ENCODE measurements at places on chromosomes 5 and 9. TPM values are rescaled to one million over a fixed set of nuclear protein-coding genes. Genes with fewer than 3 reads are reported as not detected.

GRCh38 chr5:142472306-142472951 is 147.6 kb upstream of the SPRY4 start:
- no peak for DNase-seq

- DNase-seq, result no peak
Measured at GRCh38 chr9:125527471-125528002, 179.5 kb downstream of the MAPKAP1 start.

- DNase-seq, result no peak
Measured at GRCh38 chr9:93061791-93062763, 3.6 kb downstream of the SUSD3 start.

DNA sequence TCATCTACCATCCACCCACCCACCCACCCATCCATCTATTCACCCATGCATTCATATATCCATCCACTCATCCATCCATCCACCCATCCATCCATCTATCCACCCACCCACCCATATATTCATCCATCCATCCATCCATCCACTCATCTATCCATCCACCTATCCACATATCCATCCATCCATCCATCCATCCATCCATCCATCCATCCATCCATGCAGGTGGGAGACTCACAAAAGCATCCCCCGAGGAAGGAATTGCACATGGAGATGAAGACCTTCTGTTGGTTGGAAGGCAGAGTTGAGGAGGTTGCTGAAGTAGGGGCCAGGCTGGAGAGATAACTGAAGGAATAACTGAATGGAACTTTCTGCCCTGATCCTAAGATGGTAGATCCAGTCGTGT is 126.9 kb downstream of the RGS3 start:
- no peak for DNase-seq

FOXD4L5 gene
- total RNA-seq, result not detected

DNA sequence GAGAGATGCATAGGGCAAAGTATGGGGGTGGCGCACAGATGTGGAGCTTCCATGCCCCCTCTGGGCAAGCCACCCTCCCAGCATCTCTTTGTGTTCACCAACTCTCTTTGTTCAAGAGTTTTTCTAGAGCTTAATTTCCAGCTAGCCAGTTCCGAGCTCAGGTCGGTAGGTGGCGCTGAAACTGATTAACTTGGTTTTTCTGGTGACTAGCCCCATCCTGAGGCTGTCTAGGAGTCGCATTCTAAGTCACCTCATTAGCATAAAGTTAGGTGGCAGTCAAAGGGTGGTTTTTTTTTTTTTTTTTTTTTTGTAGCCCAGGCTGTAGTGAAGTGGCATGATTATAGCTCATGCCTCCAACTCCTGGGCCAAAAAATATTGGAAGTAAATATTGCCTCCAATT is 476.4 kb downstream of the KDM4C start:
- peak; percentile 8 for DNase-seq

DNA sequence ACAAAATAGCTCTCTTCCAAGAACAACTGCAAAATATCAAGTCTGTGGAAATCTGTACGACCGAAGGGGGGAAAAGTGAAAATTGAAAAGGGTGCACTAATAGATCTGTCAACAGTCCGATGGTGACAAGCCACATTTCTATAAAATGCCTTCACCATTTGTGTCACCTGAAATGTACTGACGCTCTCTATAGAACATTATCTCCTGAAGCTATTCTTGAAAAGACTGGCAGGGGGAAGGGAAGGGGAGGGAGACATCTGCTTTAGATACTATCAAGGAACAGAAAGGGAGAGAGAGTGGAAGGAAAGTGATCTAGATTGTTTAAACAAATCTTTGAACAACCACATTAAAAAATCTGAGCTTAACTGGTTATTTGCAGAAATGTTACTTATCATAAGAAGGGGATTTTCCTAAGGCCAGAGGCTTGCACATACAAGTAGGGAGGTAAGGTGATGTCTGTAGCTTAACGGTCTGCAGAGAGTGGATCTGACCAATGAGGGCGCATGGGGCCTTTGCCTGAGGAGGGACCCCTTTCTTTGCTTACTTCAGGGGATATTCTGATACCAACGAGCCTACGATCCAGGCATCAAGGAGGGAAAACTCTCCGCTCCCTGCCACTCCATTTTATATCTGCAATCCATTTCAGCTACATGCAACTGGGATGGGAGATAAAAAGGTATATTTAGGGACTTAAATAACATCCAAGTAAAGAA is 92.1 kb downstream of the CRB2 start:
- no peak for DNase-seq

DNA sequence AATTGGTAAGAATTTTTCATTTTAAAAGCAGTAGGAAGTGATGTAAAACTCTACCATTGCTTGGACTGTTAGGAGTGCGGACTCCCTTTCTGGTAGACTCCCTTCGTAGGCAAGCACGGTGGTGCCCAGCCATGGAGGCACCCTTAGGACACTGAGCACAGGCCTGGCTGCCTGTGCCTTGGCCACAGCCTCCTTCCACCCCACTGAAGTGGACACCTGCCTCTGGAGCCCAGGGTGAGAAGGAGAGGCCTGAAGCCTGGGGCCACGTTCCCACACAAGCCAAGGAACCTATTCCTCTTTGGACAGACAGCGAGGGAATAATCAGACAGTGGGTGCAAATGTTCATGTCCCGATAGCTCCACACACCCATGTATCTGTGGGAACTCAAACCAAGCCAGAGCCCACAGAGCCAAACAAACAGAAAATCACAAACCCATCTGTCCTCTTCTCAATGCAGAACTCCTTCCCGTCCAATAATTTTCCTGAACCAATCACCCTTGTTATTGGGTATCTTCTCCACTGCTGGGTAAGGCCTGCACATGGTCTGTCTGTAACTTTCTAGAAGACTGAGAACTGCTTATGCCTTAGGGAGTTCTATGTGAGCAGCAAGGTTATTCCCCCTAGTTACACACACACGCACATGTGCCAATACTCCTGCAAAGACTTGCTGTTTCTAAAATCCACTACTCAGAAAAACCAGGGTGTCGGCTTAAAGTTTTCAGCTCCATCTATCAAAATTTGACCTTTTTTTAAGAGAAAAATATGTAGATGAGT is 45.2 kb downstream of the UBE2QL1 start:
- no peak for DNase-seq

DNA sequence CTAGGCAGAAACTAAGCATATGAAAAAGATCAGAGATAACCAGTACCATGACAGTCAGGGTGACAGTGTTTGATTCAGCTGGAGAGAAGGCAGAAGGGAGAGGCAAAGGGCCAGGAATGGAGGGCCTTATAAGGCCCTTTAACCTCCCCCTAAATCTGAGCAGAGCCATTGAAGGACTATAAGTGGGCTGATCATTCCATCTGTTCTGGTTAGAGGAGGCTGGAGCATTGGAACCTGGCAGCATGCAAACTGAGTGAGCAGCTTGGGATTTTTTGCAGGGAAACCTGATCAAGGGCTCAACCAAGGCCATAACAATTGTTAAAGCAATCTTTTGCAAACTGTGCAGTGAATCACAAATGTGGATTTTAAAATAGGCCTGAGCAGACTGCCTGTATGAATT is 174.5 kb upstream of the DAP start:
- no peak for DNase-seq

- no peak for DNase-seq
Measured at GRCh38 chr5:133967698-133968203, 674 bp downstream of the C5orf15 start.

EGFL7 gene
- 142 TPM for total RNA-seq

GRCh38 chr5:150519978-150520377 is 12.0 kb downstream of the NDST1 start:
- no peak for DNase-seq

DNA sequence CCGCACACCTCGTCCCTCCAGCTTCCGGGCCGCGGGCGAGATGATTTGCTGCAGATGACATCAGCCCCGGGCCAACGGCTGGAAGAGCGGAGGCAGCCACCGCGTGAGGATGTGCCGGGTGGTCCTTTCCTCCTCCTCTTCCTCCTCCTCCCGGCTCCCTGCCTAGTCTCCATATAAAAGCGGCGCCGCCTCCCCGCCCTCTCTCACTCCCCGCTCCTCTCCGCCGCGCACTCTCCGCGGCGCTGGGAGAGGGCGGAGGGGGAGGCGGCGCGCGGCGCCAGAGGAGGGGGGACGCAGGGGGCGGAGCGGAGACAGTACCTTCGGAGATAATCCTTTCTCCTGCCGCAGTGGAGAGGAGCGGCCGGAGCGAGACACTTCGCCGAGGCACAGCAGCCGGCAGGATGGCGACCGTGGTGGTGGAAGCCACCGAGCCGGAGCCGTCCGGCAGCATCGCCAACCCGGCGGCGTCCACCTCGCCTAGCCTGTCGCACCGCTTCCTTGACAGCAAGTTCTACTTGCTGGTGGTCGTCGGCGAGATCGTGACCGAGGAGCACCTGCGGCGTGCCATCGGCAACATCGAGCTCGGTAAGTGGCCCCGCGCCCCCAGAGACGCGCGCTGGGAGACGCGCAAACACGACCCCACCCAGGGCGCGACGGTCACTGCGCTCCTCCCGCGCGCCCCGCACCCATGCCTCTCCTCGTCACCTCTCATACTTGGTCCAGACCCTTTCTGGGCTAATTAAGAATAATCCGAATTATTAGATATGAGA is at the start of gene MAP1B:
Gene MAP1B, plus strand, starts transcription at position 345 of the 770 bp plus-strand sequence. Its CDS starts 57 bp downstream, at position 402.
- DNase-seq, result peak; percentile 86

DNA sequence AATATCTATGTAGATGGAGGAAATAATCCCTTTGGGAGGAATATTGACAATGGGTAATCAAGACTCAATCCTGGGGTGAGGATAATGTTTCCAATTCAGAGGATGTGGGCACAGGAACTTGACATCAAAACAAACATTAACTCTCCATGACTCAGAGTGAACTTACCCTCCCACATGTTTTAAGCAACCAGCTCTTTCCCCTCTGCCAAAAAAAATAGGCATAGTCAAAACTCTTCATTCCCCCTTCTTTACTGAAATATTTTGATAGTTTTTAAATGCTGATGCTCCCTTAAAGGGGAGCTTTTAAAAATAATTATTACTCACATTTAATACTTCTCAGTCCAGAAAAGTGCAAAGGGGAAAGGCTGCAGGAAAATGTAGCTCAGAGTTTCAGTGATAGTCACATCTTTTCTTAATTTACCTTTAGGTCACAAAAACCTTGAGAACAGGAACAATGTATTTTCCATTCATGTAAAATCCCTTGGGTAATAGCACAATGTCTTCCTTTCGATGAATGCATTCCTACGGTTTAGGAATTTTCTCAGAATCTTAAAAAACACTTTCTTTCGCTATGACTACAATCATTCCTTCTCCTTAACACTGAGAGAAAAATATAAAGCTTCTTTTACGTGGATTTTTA is 298.4 kb upstream of the GRAMD2B start:
- no peak for DNase-seq

GRCh38 chr5:35879096-35879495 is 22.4 kb downstream of the IL7R start:
- DNase-seq, result no peak

DNA sequence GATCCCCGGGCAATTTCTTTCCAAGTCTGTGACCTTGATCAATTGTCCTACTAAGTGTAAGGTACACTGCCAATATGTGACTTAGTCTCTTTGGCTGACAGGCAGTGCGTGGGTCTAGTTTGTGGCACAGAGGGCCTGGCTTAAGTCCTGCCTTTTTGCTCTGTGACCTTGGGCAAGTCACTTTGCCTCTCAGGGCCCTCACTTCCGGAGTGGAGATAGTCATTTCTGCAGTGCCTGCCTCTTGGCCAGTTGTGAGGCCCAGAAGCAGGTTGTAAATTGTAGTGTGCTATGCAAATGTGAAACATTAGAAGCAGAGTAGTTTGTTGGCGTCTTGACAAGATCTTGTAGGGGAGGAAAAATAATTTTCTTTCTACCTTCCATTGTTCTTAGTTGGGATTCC is 39.0 kb downstream of the KIF4B start:
- DNase-seq, result no peak

DNA sequence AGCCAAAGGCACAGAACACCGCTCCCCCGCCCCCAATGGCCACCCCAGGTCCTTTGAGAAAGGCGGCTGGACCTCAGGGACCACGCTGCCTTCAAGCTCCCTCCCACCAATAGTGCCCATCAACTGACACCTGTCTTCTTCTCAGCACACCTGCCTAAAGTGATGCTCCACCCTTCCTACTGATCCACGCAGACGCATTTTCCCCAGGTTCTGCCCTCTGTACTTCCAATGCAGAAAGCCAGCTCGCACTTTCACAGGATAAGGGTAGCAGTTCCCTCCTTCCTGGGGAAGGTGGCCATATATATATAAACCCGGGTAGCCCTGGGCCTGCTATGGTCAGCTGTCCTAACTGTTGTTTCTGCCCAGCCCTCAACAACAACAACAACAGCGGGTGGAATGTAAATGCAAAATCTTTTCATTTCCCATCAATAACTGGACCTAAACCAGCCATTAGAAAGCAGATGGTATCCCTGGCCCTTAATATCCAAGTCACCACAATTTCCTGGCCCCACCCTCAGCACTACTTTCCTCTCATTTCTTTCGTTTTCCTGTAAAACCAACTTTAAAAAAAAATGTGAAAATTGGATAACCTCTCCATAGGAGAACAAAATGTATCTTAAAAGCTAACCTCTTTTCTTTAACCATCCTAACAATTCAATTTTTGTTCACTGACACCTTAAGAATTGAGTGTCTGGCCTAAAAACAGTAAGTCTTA is 1.7 kb downstream of the GOLM1 start:
- no peak for DNase-seq

DNA sequence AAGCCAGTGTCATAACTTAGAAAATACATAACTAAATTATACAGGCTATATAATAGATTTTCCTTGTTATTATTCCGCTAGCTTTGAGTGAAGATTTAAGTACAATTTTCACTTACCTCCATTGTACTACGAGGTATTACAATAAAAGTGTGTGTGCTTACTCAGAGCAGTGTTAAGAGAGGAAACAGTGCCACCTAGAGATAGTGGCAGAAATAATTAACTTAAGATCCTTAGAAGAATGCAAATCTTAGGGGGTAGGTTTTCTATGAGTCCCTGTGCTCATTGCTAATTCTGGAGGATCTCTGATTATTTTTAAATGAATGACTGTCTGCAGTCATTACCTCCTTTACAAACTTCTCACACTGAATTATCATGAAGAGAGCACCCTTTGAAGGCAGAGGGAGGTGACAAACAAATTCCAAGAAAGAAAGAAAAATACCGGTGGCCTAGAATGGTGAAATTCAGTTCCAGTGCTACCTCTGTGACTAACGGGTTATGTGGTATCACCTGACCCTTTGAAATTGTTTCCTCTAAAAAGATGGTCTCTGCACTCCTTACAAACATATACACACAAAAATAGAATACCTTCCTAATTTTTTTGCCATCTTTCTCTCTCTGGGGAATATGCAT is 379.8 kb downstream of the TRIM36 start:
- peak; percentile 65 for DNase-seq

- no peak for DNase-seq
Measured at GRCh38 chr9:20754556-20754955, 70.5 kb downstream of the FOCAD start.

- DNase-seq, result no peak
Measured at GRCh38 chr5:154896562-154897165, 38.2 kb downstream of the CNOT8 start.

All from G401 (cell line).